ENCODE measurements at places on chromosomes 5 and 9. TPM values are rescaled to one million over a fixed set of nuclear protein-coding genes. Genes with fewer than 3 reads are reported as not detected.

HRH2 gene
- 3.9 TPM for polyA plus RNA-seq

DNA sequence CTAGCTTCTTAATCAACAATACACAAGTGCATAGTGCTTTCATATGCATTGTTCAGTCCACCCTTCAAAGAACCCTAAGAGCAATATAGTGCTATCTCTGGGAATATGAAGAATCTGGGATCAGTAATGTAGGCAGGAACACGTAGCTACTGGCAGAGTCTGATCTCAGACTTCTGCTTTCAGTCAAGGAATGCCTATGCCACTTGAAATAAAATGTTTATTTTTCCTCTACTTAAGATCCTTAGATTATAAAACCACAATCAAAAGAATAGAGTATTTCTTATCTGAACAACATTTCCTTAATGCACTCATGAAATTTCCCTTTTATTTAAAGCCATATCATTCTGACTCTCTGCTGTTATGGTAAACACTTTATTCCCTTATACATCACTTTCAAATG, 1407.8 kb upstream of the C9orf72 start:
- no peaks in the 10 kb centered on the region for H3K27me3 ChIP-seq
- DNase-seq: no peak
- H3K4me1 ChIP-seq: no peaks in the 10 kb centered on the region
- no peak overlapping the region for H3K27ac ChIP-seq

TEK gene
- 13.4 TPM for polyA plus RNA-seq

UGT3A1 gene
- 0.33 TPM for polyA plus RNA-seq

- H3K4me3 ChIP-seq: no peak overlapping the region
- H3K4me1 ChIP-seq: no peaks in the 10 kb centered on the region
- H3K27me3 ChIP-seq: no peaks in the 10 kb centered on the region
- H3K27ac ChIP-seq: no peak overlapping the region
- H3K36me3 ChIP-seq: no peaks in the 10 kb centered on the region
Measured at GRCh38 chr9:71487061-71487460, 281.3 kb downstream of the CEMIP2 start.

- no peak for DNase-seq
- no peak overlapping the region for H3K4me3 ChIP-seq
- H3K27me3 ChIP-seq: no peaks in the 10 kb centered on the region
- peaks cover 34% of the 10 kb centered on the region for H3K4me1 ChIP-seq
Measured at GRCh38 chr9:89411759-89412158, 86.2 kb downstream of the SEMA4D start.

DNA sequence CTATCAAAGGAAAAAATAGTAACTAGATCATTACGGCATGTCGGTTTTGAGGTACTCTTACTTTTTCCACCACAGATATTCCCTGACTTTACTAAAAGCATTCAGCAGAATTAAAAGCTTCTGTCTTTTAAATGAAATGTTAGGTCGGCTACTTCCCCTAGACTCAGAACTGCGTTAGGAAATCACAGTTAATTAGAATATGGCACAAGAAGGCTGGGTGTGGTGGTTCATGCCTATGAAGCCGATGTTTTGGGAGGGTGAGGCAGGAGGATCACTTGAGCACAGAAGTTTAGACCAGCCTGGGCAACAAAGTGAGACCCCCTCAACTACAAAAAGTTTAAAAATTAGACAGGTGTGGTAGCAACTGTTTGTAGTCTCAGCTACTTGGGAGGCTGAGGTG, 24.4 kb downstream of the CEMIP2 start:
- H3K36me3 ChIP-seq: peaks cover 2% of the 10 kb centered on the region
- no peak overlapping the region for H3K27ac ChIP-seq
- H3K4me3 ChIP-seq: no peak overlapping the region
- no peaks in the 10 kb centered on the region for H3K4me1 ChIP-seq
- DNase-seq: no peak
- no peaks in the 10 kb centered on the region for H3K27me3 ChIP-seq

F2RL2 gene
- polyA plus RNA-seq: 1.7 TPM

SHC3 gene
- polyA plus RNA-seq: 30.4 TPM

GRCh38 chr9:4022435-4023067, 277.3 kb downstream of the GLIS3 start:
- peaks cover 4% of the 10 kb centered on the region for H3K4me1 ChIP-seq
- H3K36me3 ChIP-seq: no peaks in the 10 kb centered on the region
- H3K27me3 ChIP-seq: no peaks in the 10 kb centered on the region
- H3K4me3 ChIP-seq: no peak overlapping the region

KIAA1958 gene
- polyA plus RNA-seq: 14.4 TPM

- no peaks in the 10 kb centered on the region for H3K36me3 ChIP-seq
- H3K4me1 ChIP-seq: no peaks in the 10 kb centered on the region
- DNase-seq: no peak
- no peaks in the 10 kb centered on the region for H3K27me3 ChIP-seq
Measured at GRCh38 chr5:8997542-8998070, 548.3 kb downstream of the SEMA5A start.

DNA sequence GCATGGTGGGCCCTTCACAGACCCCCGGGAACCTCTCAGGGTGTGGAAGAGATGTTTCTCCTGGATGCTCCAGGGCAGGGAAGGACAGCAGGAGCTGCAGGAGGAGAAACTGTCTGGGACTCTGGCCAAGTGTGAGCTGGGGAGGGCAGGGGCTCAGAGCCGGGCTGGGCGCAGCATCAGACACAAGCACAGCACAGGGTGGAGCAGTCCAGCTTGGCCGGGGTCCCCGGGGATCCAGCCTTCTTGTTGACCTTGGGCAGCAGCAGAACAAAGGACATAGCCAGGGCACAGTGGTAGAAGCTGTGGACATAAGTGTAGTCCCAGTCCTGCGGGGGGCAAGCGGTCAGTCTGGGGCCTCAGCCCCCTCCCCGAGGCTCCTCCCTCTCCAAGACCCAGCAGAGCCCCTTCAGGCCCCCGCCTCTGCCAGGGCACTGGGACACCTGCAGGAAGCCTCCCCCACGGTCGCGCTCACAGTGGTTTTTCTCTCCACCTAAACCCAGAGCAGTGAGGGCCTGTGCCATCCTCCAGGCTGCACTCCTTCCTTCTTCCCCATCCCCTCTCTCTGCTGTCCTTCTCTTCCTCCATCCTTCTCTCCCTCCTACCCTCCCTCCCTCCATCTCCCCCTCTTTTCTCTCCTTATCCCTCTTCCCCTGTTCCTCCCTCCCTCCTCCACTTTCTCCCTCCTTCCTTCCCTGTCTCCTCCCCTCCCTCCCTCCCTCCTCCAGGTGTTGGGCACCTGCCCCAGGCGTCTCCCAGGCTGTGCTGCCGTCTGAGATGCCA, 10.1 kb downstream of the MYMK start:
- H3K4me3 ChIP-seq: no peak overlapping the region
- no peak overlapping the region for H3K27ac ChIP-seq
- no peaks in the 10 kb centered on the region for H3K36me3 ChIP-seq
- H3K27me3 ChIP-seq: no peaks in the 10 kb centered on the region
- no peak for DNase-seq

DNA sequence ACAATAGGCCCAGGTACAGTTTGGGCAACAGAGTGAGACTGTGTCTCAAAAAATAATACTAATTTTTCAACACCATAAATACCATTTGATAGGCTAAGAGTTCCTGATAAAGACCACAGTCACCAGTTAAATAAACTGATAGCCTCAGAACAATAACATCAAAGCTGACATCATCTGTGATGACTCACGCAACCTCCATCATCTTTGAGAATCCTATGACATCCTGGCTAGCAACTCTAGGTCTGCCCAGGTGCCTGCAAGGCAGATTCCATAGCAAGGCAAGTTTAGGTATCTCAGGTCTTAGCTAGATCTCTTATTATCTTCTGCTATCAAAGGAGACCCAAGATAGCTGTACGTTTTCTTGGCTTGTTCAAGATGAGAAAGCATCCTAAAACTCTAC, 30.5 kb upstream of the UBAP2 start:
- DNase-seq: no peak
- H3K4me1 ChIP-seq: peaks cover 5% of the 10 kb centered on the region
- no peaks in the 10 kb centered on the region for H3K36me3 ChIP-seq
- no peak overlapping the region for H3K27ac ChIP-seq
- H3K27me3 ChIP-seq: no peaks in the 10 kb centered on the region

- no peaks in the 10 kb centered on the region for H3K27me3 ChIP-seq
- DNase-seq: no peak
- H3K4me1 ChIP-seq: no peaks in the 10 kb centered on the region
- no peak overlapping the region for H3K4me3 ChIP-seq
- H3K27ac ChIP-seq: no peak overlapping the region
- H3K36me3 ChIP-seq: no peaks in the 10 kb centered on the region
Measured at GRCh38 chr5:40141896-40142295, 537.8 kb upstream of the PTGER4 start.

FGF1 gene
- polyA plus RNA-seq: 30.0 TPM

GRCh38 chr9:121604242-121604641, 47.2 kb upstream of the DAB2IP start:
- no peak overlapping the region for H3K4me3 ChIP-seq
- peak overlapping the region; percentile 19 for H3K27ac ChIP-seq

DNA sequence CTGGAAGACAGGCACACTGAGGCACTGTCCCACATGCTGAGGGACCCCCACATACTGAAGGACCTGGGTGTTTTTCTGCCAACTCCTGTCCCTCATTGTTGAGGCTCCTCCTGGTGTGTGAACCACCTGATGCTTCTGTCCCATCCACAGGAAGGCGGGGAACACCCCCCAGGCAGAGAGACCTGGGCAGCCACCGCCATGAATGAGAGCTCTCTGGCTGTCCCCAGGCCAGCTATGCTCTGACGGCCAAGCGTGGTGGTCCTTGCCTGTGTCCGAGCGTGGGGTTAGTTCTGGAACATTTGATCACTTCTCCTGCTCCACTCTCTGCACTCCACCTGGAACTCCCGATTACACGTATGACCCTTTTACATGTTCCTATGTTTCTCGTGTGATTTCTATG, 11.9 kb upstream of the LRRC14B start:
- no peak for DNase-seq
- H3K27ac ChIP-seq: no peak overlapping the region
- H3K27me3 ChIP-seq: no peaks in the 10 kb centered on the region
- H3K4me1 ChIP-seq: no peaks in the 10 kb centered on the region

DNA sequence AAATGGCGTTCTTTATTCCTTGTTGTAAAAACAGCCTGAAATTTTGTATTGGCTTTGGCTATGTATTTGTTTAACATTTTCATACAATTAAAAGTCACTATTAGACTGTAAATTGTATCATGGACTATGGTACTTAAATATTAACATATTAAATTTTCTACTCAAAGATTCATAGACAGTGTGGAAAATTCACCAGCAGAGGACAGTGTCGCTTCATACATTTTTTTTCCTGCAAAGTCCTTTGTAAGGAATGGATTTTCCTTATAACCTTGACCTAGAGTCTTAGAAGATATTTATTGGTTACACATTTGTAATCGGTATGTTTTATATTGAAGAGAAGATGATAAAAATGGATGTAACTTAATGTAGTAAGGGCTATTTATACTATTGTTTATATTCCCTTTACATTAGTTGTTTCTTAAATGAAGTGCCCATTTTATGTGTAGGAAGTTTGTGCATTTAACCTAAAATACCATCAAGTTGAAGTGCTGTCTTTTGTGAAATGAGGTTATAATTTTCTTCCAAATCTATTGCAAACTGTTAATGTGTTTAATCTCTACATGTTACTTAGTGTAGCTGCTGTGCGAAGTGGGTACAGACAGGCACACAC, 150.1 kb downstream of the KDM4C start:
- H3K4me1 ChIP-seq: peaks cover 7% of the 10 kb centered on the region
- H3K36me3 ChIP-seq: no peaks in the 10 kb centered on the region
- H3K4me3 ChIP-seq: no peak overlapping the region

DNA sequence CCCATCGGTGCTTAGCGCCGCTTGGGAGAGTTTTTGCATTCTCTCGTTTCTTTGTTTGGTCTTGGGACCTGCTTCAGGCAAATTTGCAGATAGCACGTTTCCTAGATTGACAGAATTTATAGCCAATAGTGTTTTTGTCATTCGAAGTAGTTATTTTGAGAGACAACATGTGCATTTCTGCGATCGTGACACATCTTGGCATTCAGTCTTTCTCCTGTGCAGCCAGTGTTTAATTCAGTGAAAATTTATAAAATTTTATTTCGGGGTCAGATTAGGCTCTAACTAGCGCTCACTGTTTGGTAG, 830 bp downstream of the PRRC1 start:
- no peak for DNase-seq
- no peaks in the 10 kb centered on the region for H3K27me3 ChIP-seq
- H3K27ac ChIP-seq: peak overlapping the region; percentile 93
- peaks cover 5% of the 10 kb centered on the region for H3K36me3 ChIP-seq

- H3K4me3 ChIP-seq: no peak within 1 kb of the TSS
- DNase-seq: no peak
- H3K27ac ChIP-seq: no peak within 1 kb of the TSS
- peaks cover 10% of the 10 kb centered on the region for H3K36me3 ChIP-seq
- H3K4me1 ChIP-seq: peaks cover 12% of the 10 kb centered on the region
- H3K27me3 ChIP-seq: no peaks in the 10 kb centered on the region
Measured at GRCh38 chr5:141369994-141370848, at the start of gene PCDHGB3. PCDHGB3 (plus strand) TSS chr5:141370242; CDS start chr5:141370395, 153 bp downstream.
